ENCODE measurements at places on chromosomes 7 and 10.

DNA sequence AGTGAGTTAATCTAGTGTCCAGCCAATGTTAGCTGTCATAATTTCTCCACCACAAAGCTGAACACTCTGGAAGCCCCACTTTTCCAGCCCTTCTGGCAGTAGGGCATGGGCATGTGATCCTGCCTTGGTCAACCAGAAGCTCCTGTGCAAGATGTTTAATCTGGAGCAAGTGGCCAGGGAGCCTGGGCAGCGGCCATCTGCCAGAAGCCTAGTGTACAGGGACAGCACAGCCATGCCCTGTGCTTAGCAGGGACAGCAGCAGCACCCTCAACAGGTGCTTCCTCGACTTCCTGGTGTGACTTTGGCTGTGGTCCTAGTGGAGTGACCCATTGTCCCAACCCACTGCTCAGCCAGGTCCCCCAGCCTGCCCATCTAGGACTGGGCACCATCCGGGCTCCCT, 10.3 kb downstream of the RBP3 start:
- DNase-seq, result no peak

DNA sequence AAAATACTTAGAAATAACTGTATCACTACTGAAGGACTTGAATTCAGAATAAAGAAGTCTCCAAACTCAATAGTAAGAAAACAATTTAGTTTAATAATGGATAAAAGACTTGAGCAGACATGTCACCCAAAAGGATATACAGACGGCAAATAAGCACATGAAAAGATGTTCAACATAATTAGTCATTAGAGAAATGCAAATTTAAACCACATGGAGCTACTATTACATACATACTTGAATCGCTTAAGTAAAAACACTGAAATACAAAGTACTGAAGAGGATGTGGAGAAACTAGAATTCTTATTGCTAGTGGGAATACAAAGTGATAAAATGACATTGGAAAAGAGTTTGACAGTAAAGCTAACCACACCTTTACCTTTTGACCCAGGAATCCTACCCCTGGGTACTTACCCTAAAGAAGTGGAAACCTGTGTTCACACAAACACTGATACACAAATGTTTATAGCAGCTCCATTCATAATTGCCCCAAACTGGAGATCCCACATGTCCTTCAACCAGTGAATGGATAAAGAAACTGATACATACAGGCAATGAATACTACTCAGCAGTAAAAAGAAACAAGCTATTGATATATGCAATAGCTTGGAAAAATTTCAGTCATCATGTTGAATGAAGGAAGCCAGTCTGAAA, 54.3 kb upstream of the NFKB2 start:
- no peak for DNase-seq

- DNase-seq, result peak; percentile 12
Observed at GRCh38 chr7:54788664-54789063, 29.7 kb upstream of the SEC61G start.

DNA sequence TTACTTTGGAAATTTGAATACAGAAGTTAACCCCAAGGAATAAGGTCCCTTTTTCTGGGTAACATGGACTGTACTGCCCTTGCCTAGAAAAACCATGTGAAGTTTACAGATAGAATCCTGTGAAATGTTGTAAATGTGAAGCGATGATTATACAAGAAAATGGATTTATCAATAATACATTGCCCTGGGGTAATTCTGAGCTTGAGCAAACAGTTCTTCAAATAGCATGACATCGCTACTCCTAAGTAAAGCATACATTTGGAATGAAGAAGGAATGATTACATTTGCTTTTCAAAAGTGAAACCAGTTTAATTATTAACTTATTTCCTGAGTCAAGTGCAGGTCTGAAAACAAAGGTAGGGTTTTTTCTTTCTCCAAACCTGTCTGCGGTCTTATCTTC, 43.3 kb upstream of the FZD8 start:
- no peak for DNase-seq

DNA sequence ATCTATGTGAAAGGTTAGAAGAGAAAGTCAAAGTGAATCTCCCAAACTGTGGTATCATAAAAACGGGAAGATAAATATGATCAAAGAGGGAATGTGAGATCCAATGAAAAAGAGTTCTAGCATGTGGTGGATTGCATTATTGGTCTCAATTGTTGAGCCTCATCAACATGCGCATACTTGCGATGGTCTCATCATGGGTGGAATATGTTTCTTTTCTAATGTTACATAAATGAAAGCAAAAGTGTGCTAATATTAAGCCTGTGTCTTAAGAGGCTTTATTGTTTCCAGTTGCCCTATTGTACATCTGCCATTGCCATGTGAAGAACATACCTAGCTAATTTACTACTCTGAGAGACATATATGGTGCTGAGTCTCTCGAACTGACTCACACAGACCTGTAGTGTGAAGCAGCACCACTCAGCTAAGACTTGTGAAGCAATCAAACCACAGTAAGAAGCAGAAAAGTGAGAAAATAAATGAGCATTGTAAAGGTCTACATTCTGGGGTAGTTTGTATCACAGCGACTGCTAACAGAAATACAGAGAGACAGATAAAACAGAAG, 645.5 kb upstream of the PCDH15 start:
- no peak for DNase-seq

DNA sequence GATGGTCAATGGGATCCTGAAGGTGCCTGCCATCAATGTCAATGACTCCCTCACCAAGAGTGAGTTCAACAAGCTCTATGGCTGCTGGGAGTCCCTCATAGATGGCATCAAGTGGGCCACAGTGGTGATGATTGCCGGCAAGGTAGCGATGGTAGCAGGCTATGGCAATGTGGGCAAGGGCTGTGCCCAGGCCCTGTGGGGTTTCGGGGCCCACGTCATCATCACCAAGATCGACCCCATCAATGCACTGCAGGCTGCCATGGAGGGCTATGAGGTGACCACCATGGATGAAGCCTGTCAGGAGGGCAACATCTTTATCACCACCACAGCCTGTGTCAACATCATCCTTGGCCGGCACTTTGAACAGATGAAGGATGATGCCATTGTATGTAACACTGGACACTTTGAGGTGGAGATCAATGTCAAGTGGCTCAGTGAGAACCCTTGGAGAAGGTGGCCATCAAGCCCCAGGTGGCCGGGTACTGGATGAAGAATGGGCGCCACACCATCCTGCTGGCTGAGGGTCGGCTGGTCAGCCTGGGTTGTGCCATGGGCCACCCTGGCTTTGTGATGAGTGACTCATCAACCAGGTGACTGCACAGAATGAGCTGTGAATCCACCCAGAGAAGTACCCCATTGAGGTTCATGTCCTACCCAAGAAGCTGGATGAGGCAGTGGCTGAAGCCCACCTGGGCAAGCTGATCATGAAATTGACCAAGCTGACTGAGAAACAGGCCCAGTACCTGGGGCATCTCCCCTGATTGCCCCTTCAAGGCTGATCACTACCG, 63.0 kb upstream of the ANTXRL start:
- no peak for DNase-seq

- DNase-seq, result no peak
Observed at GRCh38 chr10:43186150-43186549, 47.9 kb downstream of the CSGALNACT2 start.

DNA sequence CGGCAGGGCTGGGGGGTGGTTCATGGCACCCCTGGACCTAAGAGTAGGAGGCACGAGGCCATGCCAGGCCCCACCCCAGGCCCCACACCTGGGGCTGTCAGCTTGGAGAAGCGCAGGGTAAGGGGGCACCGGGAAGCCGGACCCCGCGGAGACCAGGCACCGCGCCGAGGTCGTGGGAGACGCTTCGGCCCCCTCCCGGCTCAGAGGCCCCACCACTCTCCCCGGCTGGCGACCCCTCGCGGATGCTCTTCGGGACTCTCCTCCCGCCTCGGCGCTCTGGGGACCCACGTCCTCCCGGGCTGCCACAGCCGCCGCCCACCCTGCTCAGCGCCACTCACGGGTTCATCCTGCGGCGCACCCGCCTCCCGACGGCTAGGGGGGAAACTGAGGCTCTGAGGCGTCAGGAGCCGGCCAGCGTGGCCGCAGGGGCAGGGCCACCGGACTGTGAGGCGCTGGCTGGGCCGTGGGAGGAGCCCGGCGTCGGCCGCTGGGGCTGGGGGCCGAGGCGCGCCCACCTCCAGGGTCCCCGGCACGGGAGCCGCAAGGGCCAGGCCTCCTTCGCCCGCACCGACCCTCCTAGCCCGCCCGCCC, 25.9 kb downstream of the PDGFA start:
- no peak for DNase-seq

GRCh38 chr7:29956487-29956836, 33.1 kb downstream of the SCRN1 start:
- no peak for DNase-seq

- DNase-seq, result no peak
Observed at GRCh38 chr7:7148798-7149481, 33.4 kb upstream of the C1GALT1 start.

DNA sequence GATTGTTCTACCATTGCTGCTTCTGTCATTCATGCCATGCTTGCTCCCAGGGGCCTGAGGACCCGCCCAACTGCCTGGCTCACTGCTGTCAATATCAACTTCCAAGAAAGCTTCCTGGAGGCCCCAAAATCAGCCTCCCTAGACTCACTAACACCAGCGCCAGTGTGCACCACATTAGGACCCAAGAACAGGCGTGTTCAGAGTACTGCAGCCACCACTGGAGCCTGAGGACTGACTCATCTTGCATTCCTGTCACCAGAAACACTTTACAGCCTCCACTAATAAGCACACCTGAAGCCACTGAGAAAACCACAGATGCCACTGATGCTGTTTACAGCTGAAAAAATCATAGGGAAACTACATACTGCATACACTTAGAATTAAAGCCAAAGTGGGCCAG, 1284.3 kb downstream of the TYW1 start:
- no peak for DNase-seq

- no peak for DNase-seq
Observed at GRCh38 chr10:85617751-85618546, 748.6 kb downstream of the GRID1 start.

DNA sequence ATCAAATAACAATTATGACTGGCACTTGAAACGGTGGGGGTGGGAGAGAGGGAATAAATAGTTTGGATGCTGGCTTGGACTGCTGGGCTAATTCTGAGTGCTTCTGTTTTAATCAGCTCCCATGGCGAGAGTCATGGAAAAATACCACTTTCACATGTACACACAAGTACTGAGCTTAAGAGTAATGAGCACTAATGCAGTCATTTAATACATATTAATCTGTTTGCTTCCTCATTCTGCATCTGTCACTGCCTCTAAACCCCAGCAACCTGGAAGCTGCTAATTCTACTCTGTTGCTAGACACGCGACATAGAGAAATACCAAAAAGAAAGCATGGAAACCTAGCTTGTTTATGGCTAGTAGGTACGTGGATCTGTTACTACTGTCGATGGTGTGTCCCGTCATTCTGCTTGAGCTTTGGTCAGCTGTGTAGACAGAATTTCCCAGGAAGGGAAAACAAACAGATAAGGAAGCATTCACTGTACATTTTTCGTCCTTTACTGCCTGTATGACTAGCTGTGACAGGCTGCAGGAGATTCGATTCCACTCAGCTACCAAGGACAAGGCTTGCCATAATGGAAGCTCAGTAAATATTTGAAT, 238.8 kb downstream of the BAMBI start:
- no peak for DNase-seq

- no peak for DNase-seq
Observed at GRCh38 chr7:47092336-47092735, 489.6 kb downstream of the TNS3 start.

- DNase-seq, result no peak
Observed at GRCh38 chr10:18381679-18382078, 241.5 kb downstream of the CACNB2 start.

- DNase-seq, result peak; percentile 5
Observed at GRCh38 chr7:21256310-21256877, 171.5 kb upstream of the SP4 start.

GRCh38 chr7:35645691-35646090, 49.2 kb downstream of the HERPUD2 start:
- no peak for DNase-seq

DNA sequence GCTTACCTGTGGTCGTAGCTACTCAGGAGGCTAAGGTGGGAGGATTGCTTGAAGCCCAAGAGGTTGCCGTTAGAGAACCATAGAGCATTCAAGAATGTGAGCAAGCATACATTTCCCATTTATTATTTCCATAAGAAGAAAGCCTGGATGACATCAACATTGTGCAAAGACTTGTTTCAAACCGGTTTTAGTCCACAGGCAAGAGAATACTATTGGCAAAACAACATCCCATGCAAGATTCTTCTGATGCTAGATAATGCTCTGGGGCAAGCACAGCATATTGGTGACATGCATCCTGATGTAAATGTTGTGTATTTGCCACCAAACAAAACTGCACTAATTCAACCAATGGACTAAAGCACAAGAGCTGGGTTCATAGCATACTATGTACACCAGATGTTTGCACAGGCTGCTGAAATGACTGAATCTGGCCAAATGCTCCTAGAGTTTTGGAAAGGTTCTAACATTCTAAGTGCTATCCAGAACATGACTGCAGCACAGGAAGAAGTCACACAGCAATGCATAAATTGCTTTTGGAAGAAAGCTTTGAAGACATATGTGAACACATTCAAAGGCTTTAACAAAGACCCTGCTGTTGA, 42.6 kb downstream of the OTUD1 start:
- DNase-seq, result no peak

- no peak for DNase-seq
Observed at GRCh38 chr10:44258019-44258418, 126.9 kb downstream of the CXCL12 start.

DNA sequence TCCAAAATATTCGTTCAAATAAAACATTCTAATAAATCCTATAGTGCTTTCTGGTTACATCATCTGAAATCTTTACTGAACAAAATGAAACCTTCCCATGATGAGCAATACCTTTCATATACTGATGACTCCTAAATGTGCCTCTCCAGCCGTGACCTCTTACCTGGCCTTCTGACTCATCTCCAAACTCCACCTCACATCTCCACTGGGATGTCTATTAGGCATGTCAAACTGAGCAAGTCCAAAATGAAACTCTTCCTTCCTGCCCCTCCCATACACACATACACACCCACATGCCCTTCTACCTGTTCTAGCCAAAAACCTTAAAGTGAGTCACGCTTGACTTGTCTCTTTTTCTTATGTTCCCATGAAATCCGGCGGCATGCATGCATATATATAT, 22.9 kb downstream of the GSAP start:
- DNase-seq, result peak; percentile 31

DNA sequence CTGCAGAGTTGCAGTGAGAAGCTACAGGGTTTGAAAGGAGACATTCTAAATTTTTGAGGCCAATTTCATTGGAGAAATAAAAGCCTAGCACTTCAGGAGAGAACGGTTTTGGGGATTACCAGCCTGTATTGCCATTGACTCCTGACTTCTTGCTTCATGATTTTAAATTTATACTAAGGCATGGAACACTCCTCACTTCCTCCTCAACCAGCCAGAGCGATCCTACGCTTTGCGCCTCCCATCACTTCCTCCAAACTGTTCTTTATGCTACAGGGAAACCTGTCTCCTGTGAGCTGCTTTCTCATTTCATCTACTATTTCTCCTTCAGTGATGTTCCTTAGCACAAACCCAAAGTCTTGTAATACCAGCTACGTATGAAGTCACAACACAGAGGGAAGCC, 495.1 kb downstream of the SUGCT start:
- no peak for DNase-seq

- DNase-seq, result no peak
Observed at GRCh38 chr10:113309791-113310190, 243.1 kb upstream of the HABP2 start.

GRCh38 chr10:6543431-6544005, 36.6 kb downstream of the PRKCQ start:
- DNase-seq, result peak; percentile 39
